Stimulated activated CD8-positive, alpha-beta memory T cell treated with anti-CD3 and anti-CD28 coated beads, Interleukin-7, amount 100 ng/mL, for 24 hours (primary cell): ENCODE measurements at places on chromosomes 6 and 20.

GRCh38 chr6:73985891-73986290 lies 289.9 kb downstream of the CD109 start:
- DNase-seq = no peak

DNA sequence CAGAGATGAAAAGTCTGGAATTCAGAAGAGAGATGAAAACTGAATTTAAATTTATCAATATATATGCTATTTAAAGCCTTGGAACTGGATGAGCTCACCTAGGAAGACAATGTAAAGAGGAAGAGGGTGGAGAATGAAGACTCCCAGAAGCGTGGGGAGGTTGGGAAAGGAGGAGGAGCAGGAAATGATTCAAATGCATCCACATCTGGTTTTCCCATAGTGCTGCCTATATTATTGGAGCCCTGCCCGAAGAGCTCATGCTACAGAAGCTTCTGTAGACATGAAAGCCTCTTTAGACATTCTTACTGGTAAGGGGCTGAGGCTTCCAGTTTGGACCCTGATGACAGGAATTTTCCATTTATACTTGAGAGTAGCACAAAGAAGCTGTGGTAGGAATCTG lies 19.2 kb downstream of the PDE7B start:
- DNase-seq = no peak

DNA sequence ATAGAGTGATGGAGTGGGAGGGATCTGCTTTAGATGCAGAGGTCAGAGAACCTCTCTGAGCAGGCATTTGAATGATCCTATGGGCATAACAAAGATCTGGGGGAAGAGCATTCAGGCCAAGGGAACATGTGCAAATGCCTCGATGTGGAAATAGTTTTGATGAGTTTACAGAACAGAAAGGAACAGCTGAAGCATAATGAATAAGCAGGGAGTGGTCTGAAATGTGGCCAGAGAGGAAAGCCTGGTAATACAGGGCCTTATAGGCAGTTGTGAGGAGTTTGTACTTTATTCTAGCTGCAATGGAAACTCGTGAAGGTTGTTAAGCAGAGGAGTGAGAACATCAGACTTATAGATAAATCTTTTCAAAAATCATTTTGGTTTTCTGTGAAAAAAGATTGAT lies 33.0 kb upstream of the ME1 start:
- DNase-seq = no peak

DNA sequence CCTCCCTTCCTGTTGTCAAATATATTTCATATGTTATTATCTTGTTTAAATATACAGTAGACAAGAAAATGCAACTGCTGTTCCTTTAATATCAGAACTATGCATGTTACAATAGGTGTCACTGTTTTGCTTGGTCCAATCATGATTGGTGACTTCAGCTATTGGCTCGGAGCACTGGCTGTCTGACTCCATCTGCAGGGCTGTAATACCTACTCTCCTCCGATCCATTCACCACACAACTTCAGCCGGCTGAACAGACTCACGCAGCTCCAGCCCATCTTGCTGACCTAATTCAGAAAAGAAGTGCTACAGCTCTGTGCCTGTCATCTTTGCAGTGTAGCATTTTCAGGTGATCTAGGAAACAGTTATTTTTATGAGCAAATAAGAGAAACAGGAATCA lies at the start of gene BTBD3:
TSS of gene BTBD3 (plus strand) at position 231 of the 400 bp plus-strand sequence. CDS start 383 bp downstream, outside the sequence.
- DNase-seq = no peak

DNA sequence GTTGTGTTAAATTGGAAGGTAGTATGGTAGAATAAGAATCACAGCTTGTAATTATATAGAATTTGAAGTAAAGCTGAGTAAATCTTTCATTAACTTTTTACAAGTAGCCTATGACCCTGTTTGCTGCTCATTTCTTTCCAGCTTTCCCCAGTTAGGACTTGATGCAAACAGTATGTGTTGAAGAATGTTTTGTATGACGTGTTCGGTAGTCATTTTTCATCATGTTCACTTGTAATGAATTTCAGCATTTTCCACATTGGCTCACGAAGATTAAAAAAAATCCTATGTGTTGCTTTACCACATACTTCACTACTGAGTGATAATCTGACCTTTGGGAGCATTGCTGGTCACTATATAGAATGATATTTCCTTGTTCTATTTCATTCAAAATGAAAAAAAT lies 162.4 kb downstream of the CDKAL1 start:
- DNase-seq = no peak

DNA sequence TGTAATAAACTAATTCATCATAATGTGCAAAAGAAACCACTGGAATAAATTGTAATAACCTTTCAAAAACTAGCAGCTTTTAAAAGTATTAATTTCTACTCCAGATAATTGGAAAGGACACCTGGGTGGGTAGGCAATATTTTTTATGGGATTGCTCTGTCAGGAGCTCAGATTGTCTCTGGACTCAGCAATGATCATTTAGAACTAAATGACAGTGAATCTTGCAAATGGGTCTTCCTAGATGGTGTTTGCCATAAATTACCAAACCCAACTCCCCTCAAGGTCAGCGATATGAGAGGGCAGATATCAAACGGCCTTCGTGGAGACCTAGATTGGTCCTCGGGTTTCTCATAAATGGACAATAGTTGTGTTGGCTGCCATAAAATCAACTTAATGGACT lies 181.9 kb downstream of the HS3ST5 start:
- DNase-seq = no peak

- DNase-seq = no peak
These were observed 156.4 kb upstream of the DTNBP1 start for GRCh38 chr6:15819226-15819625.

DNA sequence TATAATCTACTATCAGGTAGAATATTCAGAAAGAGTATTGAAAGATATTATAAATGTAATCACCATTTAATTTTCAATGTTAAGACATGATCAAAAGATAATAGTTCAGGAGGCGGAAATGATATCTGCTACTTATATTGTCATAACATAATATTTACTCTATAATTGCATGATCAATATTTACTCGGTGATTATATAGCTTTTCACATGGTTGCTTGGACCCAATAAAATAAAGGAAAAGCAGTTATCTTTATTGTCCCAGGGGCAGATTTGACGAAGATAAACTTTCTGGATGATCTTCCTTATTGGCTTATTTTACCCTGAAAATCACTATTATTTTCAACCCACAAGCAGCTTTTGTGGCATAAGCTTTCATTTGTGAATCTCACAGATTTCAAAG lies 350.4 kb downstream of the HACE1 start:
- DNase-seq = no peak

- DNase-seq = no peak
These were observed 481.5 kb upstream of the MANEA start for GRCh38 chr6:95095855-95096254.

DNA sequence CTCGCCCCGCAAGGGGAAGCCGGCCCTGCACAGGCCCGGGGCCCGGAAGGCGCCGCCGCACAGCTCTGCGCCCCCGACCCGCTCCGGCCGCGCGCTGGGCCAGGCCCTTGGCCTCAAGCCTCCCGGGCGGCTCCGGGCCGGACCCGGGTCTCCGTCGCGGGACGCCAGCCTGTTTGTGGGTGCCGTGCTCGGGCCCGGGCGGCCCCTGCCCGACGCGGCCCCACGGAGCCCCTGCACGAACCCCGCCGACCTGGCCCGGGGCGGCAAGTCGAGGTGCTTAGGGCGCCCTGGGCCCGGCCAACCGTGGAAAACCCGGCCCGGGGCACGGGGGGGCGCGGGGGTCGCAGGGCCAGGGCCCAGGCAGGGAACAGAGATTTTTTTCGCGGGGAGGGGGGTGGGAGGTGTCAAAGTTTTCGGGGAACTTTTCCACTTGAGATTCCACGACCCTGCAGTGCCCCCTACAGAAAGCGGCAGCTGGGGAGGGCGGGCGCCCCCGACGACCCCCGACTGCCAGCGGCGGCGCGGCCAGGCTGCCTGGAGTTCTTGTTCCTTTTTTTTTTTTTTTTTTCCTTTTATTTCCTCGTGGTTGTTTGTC lies 805 bp upstream of the STX16 start:
- DNase-seq = no peak

DNA sequence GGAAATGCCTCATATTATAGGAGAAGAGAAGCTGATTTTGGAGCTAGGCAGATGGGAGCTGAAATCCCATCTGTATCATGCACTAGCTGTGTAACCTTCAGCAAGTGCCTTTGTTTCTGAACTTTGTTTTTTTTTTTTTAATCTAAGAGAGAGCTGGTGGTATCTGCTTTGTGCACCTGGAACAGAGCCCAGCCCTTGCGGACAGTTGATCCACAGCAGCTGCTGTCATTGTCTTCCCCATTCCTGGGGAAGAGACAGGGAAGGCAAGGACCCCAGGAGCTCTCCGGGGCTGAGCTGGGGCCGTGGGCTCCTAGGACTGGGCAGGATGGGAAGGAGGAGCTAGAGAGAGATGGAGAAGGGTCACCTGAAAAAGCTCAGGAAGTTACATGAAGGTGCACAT lies 92.1 kb downstream of the SYNJ2 start:
- no peak for DNase-seq

DNA sequence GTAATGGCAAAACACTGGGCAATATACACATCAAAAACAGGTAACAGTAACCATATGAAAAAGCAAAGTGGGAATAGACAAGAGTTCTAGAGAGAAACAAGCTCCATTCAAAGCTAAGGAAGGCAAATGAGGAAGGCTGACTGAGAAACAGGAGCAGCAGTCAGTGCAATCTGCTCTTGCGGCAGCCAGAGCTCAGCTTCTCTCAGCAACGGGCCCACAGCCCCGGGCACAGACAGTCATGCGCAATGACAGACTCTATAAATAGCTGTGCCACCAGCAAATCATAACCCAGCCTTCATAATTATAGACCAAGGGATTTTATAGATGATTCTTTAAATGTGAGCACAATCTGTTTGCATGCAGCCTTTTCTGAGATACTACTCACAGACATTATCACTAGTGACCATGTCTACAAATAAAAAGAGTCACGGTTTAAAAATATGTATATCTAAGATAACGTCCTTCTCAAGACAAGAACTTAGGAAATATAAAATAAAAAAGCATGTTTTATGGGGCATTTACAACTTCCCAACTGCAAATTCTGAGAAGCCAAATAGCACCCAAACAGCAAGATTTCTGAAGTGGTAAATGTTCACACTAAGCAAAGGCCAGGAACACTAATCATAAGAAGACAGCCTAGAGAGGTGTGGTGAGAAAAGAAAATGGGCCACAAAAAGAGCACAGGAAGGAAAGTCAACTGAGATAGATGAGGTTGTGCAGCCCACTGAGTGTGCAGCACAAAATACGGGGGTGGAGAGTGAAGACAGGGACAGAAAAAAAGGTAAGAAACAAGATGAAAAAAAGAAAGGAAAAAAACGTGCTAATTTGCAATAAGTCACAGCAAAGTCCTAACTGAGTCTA lies 39.9 kb upstream of the BEND6 start:
- DNase-seq = no peak

- DNase-seq = no peak
These were observed 107.6 kb downstream of the JAG1 start for GRCh38 chr20:10565922-10566897.

- DNase-seq = no peak
These were observed 16.7 kb upstream of the LMBRD1 start for GRCh38 chr6:69813508-69813907.

- no peak for DNase-seq
These were observed 184.2 kb upstream of the FOXA2 start for GRCh38 chr20:22768266-22769178.

DNA sequence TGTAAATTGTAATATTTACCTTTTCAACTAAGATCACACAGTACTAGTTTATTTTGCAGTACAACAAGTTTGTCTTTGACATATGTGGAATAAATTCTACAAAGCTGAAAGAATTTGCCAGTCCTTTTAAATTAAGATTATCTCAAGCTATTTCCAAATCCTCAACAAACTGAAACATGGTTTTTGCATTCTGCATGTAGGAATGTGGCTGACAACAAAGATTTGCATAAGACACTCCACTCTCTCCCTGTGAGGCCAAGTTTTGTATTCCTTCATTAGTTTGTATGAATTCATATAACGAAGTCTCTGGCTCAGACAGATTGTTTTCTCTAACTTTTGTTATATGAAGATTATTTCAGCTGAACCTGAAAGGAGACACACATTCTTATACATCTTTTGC lies 124.1 kb upstream of the THEMIS start:
- no peak for DNase-seq
